NCI-H1436 treated with DMSO at 0.1 percent for 48 hours (cell line): ENCODE measurements at places on chromosomes 5 and 9.

GRCh38 chr9:93649610-93650261 is 73.4 kb downstream of the PHF2 start:
- no peak for DNase-seq

GRCh38 chr5:140049205-140049604 is 6.1 kb upstream of the NRG2 start:
- DNase-seq, result no peak

- no peak for DNase-seq
These were observed 243.5 kb downstream of the IRX1 start for GRCh38 chr5:3839151-3839550.

- no peak for DNase-seq
These were observed 45.3 kb upstream of the FCN1 start for GRCh38 chr9:134962973-134963364.

- DNase-seq, result no peak
These were observed 63.9 kb downstream of the SERINC5 start for GRCh38 chr5:80191991-80192398.

GRCh38 chr5:67693956-67694809 is 497.6 kb upstream of the CD180 start:
- no peak for DNase-seq

- no peak for DNase-seq
These were observed 51.2 kb upstream of the TNFAIP8 start for GRCh38 chr5:119304439-119305211.

- no peak for DNase-seq
These were observed 189.8 kb downstream of the MPDZ start for GRCh38 chr9:13089666-13090065.

GRCh38 chr9:72932619-72933018 is 20.2 kb downstream of the ALDH1A1 start:
- no peak for DNase-seq

DNA sequence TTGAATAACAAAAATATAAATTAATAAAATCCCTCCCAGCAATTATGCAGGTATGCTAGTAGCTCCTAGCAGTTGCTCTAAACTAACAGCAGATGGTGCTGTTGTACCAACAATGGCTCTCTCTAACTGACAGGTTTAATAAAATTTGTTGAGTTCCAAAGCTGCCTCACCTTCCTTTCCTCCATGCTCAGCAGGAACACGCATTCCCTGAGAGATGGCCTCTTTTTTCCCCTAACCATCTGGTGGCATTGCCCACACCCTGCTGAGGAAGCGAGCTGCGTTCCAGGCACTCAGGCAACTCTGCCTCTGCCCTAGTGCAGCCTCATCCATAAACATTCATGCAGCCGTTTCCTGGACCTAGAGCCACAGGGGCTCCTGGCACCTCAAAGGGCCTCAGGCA is 106.2 kb downstream of the KLHL3 start:
- DNase-seq, result peak; percentile 8

GRCh38 chr5:173971681-173972345 is 17.2 kb upstream of the C5orf47 start:
- no peak for DNase-seq

DNA sequence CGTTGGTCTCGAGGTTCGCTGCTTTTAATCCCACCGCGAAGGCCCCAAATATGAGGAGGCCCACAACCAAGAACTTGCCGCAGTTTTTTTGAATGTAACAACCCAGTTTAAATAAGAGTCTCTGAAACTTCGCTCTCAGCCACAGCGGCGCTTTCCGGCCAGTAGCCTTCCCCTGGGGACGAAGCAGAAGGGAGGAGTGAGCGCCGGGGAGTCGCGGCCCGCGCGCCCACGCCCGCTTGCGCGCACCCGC is 10.4 kb downstream of the PTCH1 start:
- DNase-seq, result no peak

DNA sequence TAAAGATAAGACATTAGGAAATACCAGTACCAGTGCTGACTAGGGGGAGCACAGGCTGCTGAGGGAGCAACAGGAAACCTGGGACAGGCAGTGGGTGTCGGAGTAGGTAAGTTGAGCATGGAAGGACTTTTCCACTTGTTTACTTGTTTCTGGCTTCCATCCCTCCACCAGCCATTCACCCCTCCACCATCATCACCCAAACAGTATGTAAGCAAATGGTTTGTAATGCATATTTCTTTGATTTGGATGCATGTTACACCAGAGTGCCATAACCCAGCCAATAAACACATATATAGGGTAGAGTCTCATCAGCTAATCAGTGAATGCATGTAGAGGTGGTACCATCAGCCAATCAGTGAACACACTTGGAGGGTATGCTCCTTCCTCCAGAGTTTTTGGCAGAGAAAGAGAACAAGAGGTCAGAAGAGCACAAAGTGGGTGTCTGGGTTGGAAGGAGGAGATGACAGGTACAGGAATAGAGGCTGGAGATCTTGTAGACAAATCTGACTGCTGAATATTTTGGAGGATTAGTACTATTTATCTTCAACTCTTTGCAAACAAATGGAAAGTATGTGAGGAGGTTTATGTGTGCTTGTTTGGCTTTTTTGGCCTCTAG is 37.7 kb upstream of the PDE8B start:
- DNase-seq, result no peak

- no peak for DNase-seq
These were observed 97.6 kb upstream of the LHFPL2 start for GRCh38 chr5:78746021-78746770.

GRCh38 chr9:92185681-92186080 is 70.5 kb upstream of the SPTLC1 start:
- DNase-seq, result no peak

- no peak for DNase-seq
These were observed 5.6 kb downstream of the GADD45G start for GRCh38 chr9:89610391-89610925.

DNA sequence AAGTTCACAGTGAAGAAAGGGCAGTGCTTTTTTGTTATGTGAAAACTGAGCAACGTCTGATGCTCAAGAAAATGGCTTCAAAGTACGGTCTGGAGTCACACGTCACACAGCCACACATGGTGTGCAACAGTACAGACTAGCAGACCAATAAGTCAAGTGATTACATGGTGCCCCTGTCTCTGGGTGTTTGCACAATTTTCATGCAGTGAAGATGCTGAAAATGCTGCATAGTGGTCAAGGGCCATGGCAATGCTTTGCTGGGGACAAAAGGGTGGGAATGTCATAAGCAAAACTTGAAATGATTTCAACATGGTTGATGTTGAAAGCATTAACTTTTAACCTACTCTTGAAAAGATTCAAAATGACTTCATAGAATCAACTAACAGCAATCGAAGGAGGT is 231.2 kb downstream of the EBF1 start:
- DNase-seq, result no peak

DNA sequence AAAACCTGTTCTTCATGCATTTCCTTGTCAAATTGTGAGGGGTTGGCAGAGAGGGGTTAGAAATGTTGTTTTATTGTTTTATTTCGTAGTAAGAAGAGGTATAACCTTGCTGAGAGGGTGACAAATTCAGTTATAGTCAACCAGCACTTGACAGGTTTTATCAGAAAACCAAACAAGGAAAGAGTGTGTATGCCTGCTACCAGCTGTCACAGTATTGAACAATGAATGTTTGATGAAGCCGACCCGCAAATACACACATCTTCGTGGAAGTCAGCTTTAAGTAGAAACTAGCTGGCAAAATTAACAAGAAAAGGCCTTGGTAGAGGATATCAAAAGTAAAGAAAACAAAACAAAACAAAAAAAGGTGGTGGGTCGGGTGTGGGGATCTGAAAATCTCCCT is 214.6 kb upstream of the TLE4 start:
- no peak for DNase-seq

DNA sequence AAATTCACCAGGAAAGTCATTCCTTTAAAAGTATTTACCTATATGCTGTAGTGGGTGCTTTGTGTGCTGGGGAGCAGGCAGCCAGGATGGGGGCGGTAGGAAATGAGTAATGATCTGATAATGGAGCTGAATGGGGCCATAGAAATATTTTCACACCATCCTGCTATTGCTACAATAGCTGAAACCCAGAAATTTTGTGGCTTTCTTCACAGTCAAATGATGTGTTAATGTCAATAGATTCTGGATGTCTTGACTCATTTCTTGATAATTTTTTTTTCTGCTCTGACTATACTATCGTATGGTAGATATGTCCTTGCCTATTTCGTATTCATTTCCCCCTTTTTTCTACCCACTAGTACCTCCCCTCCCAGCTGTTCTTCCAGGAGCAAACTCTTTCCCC is 59.5 kb downstream of the RORB start:
- no peak for DNase-seq

GRCh38 chr5:40017135-40017534 is 592.4 kb upstream of the DAB2 start:
- no peak for DNase-seq

GRCh38 chr9:133509179-133510083 is 15.3 kb downstream of the MYMK start:
- DNase-seq, result no peak

DNA sequence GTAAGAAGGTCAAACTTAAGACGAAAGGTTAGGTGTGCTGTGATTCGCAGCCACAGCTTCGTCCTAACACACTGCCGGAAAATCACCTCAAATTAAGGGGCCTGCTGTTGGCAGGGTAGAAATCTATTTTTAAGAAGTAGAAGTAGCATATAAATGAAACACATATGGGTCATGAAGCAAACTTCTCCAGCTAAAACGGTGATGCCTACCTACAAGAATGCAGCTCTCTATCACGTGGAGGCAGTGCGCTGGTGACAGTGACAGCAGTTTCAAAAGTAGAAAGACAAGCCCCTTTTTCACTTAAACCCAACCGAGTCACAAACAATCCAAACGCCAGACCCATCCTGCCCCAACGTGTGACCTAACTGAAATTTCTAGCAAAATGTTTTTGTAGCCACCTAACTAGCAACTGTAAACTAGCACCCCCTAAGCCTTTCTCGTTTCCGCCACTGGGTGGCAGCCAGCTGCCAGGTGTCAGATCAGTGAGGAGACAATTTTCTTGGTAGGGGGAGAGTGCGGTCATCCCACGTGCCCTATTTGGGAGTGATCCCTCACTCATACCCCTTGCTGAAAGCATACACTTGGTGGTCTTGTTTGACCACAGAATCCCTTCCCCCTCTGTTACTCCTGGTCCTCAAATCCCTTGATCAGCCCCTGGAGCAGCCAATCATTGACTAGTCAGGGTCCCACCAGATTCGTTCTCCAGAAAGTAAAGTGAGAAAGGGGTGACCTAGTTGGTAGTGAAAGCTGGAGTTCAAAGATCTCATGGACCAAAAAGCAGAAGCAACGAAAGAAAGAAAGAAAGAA is 71.8 kb upstream of the MAMDC2 start:
- DNase-seq, result peak; percentile 2

DNA sequence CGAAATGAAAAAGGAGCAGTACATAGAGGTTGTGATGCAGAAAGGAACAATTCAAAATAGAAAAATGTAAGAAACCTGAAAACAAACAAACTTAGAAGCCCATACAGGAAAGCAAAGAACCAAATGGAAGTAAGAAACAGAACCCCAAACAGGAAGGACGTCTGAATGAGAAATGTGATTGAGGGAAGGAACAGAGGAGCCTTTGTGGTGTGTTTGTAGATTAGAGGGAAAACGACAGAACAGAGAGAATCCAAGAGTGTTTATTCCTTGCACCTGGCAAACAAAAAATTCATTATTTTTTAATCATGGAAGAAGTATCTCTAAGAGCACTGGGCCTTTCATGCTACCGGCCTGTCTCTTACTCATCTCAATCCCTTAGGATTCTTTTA is 67.8 kb upstream of the ZSWIM6 start:
- no peak for DNase-seq

DNA sequence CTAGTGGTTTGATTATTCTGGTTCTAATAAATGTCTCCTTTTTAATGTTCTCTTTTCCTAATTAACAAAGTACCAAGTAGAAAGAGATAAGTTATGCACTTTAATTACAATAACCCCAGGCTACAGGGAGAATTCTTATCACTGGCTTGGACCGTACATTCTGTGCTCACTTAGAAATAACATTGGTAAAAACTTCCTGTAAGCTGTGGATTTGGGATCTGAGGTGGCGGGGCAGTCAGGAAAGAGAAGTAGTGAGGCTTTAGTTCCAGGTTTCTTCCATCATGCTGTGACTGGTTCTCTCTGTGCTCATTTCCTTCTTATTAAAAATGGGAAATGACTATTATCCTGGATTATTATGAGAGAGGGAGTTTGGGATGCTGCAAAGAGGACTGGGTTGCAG is 142.0 kb downstream of the EGFLAM start:
- DNase-seq, result no peak

DNA sequence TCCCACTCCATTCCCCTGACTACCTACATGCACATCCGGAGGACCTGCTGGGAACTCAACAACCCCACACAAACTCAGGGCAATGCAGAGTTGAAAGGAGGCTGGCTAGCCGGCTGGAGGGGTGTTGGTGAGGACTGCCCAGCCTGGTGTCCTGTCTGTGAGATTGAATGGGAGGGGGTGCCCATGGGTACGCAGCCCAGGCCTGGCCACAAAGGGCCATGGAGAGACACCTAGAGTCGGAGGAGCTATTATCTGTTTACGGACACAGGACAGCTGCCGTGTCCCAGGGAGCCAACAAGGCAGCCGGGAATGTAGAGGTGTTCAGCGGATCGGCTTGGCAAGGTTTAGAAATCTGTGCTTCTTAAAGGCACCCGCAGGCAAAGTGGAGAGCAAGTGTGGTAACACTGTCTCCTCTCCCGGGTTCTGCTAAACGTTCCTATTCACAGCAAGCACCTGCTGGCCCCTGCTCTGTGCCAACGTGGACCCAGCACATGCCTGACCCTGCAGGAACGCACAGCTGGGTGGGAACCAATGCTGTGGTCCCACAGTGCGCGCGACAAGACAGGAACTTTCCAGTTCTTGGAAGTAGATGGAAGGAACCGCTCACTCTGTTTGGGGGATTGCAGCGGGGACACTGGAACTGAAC is 166.7 kb downstream of the DAB2IP start:
- DNase-seq, result no peak
